NCI-H1930 (cell line): ENCODE measurements at places on chromosomes 1 and 21.

DNA sequence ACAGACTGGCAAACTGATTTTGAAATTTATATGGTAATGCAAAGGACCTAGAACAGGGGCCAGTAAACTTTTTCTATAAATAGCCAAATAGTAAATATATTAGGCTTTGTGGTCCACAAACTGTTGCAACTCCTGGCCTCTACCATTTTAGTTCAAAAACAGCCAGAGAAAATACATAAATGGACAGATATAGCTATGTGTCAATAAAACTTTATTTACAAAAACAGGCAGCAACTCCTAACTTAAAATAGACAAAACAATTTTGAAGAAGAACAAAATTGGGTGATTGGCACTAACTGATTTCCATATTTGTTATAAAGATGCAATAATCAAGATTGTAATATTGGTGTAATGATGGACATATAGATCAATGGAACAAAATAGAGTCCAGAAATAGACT, 6.7 kb upstream of the TRAF5 start:
- DNase-seq: no peak

- DNase-seq: no peak
Observed at GRCh38 chr1:19725606-19726005, 60.9 kb downstream of the HTR6 start.

DNA sequence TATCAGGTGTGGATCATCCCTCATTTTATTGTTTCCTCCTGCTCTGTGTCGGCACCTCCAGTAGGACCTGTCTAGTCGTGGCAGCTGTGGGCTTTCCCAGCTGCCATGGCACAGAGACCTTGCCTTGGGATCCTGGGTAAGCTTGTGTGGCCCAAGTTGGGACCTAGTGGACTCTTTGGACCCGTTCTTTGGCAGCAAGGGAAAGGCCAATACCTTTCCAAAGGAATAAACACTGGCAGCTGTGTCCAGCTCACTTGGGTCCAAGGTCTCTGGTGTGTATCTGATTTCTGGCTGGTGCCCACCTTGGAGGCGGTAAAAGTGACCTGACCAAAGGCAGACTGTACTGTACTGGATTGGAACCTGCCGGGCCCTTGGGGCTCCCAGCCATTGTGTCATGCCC, 21.8 kb downstream of the DIP2A start:
- DNase-seq: no peak

DNA sequence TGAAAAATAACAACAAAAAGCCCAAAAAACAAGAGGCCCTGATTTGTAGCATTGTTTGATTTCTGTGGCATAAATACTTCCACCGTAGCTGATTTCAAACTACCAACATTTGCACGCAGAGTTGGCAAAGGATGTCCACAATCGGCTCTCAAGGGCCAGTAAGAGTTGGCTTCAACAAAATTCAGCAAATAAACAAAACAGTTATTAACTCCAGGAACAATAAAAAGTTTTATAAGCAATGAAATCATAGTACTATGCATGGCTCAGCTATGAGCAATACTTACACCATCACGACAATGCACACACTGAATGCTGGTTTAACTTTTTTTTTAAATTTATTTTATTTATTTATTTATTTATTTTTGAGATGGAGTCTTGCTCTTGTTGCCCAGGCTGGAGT, 8.7 kb upstream of the COX20 start:
- DNase-seq: no peak

GRCh38 chr1:62037274-62037673, 157.4 kb upstream of the L1TD1 start:
- no peak for DNase-seq

DNA sequence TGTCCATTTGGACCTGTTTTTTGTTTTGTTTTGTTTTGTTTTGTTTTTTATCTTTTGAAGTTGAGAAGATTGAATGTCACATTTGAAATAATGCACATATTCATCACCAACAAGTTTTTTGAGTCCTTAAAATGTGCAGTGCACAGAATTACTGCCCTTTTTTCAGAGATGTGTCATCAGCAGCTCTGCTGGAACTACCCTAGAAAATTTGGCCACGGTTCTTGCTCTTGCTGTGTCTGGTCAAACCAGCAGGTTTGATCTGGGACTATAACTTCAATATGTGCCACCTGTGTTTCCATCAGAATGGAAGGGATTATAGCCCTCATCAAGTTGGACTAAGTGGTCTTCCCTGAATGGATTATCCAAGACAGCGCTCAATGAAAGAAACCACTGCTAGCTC, 24.1 kb upstream of the CNN3 start:
- DNase-seq: no peak

GRCh38 chr1:9326596-9326995, 33.9 kb downstream of the SPSB1 start:
- no peak for DNase-seq

DNA sequence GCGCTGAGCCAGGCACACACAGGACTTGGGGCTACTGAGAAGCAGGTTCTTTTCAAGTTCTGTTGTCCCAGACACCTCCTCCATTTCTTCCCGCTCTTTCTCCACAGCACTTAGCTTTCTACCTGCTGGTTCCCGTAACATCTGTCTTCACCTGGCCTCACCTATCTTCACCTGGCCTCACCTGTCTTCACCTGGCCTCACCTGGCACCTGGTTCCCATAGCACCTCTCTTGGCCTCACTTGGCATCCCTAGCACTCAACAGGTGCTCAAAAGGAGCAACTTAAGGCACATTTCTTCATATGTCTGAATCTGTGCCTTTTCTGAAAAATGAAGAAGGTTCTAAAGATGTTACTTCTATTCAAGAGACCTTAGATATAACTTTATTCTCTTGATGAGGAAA, 10.4 kb downstream of the KCNK1 start:
- DNase-seq: no peak

GRCh38 chr1:209625791-209626285, 26.4 kb downstream of the LAMB3 start:
- DNase-seq: no peak
